Activated naive CD4-positive, alpha-beta T cell treated with Interleukin-2 at 50 U/mL for 16 hours (primary cell): ENCODE measurements at places on chromosomes 2 and 18.

DNA sequence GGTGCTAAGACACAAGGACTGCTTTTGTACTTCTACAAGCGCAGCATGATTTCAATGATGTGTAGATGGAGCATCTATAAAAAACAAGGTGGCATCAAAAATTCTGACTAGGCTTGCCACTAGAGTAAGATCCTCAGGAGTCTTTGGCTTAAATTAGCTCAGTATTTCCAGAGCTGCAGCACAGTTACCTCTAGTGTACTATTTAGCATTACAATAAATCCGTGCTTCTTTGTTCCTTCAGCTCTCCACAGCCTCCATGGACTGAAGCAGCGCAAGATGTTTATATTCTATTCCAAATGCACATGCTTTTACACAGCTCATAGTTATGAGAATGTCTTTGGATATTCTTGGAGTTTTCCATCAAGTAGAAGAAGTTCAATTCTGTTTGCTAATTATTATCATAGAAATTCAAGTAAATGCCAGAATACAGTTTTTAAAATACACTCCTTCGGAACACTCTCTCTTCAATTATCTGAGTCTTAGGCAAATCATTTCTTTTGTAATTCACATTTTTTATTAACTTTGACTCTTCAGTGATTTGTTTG is 1133.0 kb upstream of the LRRTM1 start:
- DNase-seq: no peak

DNA sequence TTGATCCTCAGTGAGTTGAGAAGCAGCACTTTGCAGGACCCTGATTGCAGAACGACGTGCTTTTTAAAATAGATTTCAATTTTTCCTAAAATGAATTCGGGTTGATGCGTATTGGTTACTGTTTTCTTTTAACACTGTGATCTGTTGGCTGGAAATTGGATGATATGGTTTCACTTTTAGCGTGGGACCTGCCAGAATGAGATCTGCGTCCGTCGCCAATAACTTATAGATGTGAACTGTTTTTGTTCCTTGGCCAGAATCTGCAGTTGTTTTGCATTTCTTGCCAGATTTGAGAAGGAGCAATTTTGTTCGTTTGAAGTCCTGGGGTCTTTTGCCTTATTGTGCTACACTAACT is 703 bp downstream of the UGGT1 start:
- peak; percentile 5 for DNase-seq

- peak; percentile 63 for DNase-seq
Measured at GRCh38 chr18:76405681-76406356, 89.2 kb downstream of the ZNF516 start.

DNA sequence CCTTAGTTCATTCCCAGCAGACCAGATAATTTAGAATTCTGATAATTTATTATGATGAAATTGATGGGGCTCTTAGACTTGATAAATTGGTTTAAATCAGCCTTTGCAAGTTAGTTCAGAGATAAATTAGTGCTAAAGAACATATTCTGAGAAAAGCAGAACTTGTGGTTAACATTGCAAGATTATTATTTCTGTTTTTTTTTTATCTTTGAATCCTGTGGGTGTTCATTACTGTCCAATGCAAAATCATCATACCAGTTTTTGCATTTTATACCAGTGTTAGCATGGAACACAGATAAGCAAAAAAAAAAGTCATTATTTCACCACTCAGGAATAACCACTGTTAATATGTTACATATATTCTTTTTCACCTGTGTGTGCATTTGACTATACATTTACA is 9.1 kb downstream of the SEPTIN2 start:
- no peak for DNase-seq

- no peak for DNase-seq
Measured at GRCh38 chr2:196952936-196953335, 26.4 kb upstream of the PGAP1 start.

DNA sequence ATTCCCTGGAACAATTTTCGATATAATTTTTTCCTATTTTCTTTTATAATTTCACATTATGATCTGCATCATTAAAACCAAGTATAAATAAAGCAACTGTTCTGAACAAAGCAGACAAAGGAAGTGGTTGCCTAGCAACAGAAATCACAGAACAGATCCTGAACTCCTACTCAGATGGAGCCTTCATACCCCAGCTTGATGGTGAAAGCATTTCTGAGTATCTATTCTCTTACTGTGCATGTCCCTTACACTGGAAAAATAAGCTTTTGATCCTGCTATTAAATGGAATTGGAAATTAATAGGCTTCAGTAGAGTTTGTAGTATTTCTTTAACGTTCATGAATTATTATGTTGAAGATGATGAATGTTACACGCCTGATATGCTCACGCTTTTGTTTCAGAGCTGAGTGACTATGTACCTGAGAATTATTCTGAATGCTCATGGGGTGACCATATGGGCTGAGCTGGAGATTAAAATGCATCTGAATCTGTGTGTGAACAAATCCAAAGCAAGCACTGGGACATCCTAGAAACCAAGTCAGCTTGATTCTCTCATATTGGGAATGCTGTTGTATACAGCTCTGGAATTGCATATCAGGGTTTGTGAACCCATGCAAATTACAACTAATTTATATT is 254.0 kb downstream of the KCNJ3 start:
- DNase-seq: no peak

DNA sequence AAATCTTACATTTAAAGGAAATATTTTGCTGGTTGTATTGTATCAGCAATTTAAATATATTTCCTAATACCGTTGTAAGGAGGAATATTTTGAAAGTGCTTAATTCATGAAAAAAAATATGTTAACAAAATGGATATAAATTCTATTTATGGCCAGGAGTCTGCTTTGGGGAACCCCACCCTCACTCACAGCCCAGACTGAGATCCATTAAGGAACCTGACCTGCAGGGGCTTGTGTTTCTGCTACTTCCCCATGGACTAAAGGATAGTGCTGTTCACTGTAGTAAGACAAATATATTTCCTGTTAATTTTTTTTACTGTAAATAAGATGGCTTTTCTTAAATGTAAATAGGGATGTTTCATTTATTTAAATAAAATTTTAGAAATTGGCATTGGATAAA is 221.9 kb upstream of the COL3A1 start:
- DNase-seq: no peak

DNA sequence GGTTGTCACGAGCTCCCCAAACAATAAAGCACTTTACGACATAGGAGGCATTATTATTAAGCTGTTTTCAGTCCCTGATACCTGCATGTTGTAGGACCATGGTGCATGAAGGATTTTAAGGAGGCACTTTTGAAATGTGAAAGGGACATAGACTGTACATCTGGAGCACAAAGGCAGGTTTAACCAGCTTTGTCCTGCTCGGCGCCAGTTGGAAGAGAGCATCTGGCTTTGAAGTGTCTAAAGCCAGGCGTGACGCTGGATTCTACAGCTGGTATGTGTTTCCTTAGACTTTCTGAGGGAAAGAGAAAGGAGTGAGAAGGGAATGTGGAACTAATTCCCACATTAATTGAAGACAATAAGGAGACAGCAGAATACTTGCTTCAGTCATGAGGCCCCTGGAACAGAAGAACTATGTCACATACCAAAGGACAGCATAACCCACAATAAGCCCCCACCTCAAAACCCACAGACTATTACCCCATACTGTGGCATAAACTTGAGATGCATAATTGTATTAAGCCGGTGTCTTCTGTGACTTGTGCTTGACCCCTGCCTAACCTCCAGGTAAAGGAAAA is 381.0 kb upstream of the MEX3C start:
- no peak for DNase-seq
